ENCODE measurements at places on chromosomes 7 and 10.

GRCh38 chr7:47474937-47475879 is 106.7 kb downstream of the TNS3 start:
- DNase-seq = peak; percentile 94

- DNase-seq = no peak
These were observed 90.1 kb upstream of the PIK3CG start for GRCh38 chr7:106774768-106775551.

GRCh38 chr10:75403939-75404814 is 2.6 kb upstream of the ZNF503 start:
- DNase-seq = no peak

- DNase-seq = no peak
These were observed 27.6 kb downstream of the TMEM248 start for GRCh38 chr7:66948480-66949109.

Measured in hepatic stellate cell (primary cell).